GM03348 (cell line): ENCODE measurements at places on chromosomes 5 and 9.

- no peak for DNase-seq
Measured at GRCh38 chr5:168312606-168313295, 21.3 kb downstream of the WWC1 start.

DNA sequence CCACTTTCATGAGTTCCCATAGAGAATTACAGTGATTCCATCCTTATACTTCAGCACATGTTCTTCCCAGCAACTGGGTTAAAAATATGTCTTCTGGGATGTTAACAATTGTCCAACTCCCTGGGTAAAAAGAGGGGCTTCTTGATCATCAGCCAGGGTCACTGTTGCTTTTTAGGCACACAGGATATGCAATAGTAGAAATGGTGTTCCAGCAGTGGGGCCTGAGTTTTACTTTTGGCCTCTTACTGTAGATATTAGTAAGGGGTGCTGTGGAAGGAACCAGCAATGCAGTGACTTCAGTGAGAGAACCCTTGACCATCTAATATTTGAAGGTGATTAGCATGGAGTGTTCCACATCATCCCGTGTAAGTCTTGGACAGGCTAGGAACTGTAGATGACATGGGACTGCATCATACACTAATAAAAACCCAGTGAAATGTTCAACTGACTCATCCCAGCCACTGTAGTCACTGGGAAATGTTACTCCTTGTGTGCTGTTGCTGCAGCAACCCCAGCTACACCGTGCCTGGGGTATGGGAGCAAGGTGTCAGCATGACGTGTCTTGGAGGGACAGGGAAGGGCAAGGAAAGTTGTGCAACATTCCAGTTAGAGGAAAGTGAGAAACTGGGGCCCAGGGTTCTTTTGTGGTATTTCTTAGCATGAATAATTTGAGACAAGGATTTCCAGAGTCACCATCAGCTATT lies 610.9 kb downstream of the RAB3C start:
- peak; percentile 51 for DNase-seq

GRCh38 chr9:108325406-108325805 lies 530.4 kb downstream of the ACTL7B start:
- no peak for DNase-seq

- no peak for DNase-seq
Measured at GRCh38 chr9:105360344-105360743, 87.5 kb upstream of the FSD1L start.

DNA sequence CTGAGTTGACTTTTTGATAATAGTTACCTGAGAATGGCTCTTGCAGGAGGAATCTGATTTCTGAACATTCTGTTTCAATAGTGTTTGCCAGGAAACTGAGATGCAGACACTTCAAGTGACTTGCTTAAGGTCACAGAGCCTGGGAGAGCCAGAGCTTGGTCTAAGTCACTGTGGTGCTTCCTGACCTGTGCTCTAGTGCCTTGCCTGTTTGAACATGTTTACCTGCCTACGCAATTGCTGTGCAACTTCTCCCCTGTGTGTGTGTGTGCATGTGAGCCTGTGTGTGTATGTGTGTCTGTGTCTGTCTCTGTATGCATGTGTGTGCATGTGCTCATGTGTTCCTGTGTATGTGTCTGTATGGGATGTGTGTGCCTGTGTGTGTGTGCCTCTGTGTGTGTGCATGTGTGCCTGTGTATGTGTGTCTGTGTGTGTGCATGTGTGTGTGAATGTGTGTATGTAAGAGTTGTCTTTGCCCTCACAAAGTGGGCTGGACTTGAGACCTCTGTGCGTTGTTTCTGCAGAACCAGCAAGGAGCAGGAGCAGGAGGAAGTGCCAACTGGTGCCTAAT lies 185.8 kb downstream of the GADD45G start:
- no peak for DNase-seq
